ENCODE measurements at places on chromosomes 7 and 10.

DNA sequence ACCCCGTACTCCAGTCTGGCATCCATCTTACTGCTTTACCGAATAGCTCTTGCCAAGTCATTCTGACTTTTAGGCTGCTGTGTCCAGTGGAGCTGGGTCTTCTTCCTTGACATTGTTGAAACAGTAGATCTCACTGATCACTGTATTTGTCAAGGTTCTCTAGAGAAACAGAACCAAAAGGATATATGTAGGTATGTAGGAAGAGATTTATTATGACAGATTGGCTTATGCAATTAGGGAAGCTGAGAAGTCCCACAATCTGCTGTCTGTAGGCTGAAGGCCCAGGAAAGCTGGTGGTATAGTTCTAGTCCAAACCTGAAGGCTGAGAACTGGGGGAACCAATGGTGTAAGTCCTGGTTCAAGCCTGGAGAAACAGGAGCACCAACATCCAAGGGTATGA, 12.1 kb upstream of the PRRT4 start:
- DNase-seq: no peak

GRCh38 chr7:30800785-30801252, 29.6 kb downstream of the MINDY4 start:
- peak; percentile 71 for DNase-seq

GRCh38 chr10:59901470-59901869, 4.9 kb downstream of the CCDC6 start:
- no peak for DNase-seq

- DNase-seq: peak; percentile 89
Observed at GRCh38 chr7:112162142-112162766, 43.9 kb downstream of the DOCK4 start.

DNA sequence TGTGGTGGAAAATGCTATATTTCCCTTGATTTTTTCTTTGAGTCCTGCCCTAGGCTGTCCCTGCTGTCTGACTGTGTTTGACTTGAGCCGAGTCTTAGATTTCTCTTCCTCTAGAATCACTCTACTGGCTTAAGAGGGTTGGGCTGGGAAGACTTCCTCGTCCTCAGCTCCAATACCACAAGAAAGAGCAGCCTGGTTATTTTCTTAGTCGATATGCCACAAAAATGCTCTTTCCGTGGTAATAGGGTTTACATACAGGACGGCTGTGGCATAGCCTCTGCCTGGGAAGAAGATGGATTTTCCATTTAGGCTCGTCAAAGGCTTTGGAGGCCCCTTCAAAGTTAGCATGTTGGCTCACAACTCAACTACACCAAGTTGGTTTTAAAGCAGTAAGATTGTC, 212.0 kb upstream of the IGFBP3 start:
- DNase-seq: peak; percentile 43

DNA sequence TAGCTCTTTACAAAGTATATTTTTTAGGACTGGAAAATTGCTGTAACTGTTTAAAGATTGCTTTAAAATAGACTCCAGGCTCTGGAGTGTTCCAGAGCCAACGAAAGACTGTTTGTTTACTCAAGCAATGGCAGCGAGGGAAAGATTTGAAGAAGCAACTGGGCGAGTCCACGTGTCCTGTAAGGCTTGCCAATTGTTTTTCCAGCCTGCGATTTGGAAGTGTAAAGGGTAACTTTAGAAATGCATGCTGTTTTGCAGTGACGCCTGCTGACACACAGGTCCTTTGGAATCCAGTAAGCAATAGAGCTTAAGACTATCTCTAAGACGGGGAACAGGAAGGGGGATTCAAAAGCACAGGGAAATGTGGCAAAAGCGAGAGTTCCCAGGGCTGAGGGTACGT, 55.8 kb downstream of the TACC2 start:
- no peak for DNase-seq

DNA sequence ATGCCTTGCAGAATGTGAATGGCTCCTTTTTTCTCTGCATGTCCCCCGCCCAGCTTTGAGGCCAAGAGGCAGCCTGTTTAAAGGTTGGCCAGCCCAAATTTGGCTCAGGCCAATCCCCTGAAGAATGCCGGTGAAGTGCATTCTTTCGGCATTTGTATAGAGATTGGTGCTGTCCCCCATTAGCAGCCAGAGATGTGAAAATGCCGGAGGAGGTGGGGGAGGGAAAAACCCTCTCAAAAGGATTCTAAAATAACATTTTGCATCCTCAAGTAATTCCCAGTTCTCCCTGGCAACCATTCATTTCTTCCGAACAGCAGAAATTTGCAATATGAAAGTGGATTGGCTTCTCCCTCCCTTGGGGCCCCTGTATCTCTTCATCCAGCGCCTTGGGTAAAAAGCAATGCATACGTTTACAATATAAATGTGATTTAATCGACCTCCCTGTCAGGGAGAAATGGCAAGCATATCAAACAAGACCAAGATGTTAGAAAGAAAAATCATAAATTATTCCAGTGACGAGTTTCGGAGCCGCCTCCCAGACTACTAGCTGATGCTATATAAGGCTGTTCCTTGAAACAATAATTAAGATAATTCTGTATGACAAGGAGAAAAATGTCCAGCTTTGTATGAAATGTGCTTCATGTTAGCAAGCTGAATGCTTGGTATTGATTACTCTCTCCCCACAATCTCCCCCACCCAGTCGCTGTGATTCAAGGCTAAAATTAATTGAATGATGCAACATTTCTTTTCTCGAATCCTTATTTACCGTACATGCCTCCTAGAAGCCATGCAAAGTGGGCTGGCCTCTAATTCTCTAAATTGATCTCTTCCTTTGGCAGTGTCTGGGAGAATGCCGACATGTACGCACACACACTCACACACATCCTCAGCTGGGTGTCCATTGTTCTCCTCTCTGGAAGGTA, 323.7 kb downstream of the RPS24 start:
- no peak for DNase-seq

DNA sequence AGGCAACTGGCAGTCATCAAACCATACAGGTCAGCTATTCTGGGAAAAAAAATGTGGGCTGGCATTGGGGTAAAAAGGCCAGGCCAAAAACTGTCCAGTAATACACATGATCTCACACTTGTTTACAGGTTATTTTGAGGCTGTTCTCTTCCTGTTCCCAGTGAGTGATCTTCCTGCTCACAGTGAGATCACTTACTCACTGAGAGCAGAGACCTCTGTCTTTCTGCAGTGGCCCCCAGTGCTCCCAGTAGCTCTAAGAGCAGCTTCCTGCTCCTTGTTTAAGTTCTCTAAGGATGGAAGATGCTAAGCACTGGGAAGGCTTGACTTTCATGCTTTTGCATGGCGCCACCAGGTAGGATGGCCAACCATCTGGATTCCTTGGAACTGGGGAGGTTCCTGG, 93.5 kb upstream of the KIAA1217 start:
- peak; percentile 10 for DNase-seq

DNA sequence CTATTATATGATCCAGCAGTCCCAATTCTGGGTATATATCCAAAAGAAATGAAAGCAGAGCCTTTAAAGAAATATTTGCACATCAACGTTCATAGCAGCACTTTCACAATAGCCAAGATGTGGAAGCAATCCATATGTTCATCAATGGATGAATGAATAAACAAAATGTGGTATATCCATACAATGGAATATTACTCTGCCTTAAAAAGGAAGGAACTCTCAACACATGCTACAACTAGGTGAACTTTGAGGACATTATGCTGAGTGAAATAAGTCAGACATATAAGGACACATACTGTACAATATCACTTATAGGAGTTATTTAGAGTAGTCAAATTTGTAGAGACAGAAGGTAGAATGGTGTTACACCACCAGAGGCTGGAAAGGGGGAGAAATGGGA, 28.0 kb upstream of the ADRB1 start:
- no peak for DNase-seq

GRCh38 chr10:102150970-102151773, 1.0 kb upstream of the NOLC1 start:
- DNase-seq: peak; percentile 70

- no peak for DNase-seq
Observed at GRCh38 chr7:155800741-155801267, 11.5 kb downstream of the SHH start.

- DNase-seq: no peak
Observed at GRCh38 chr10:82685087-82685486, 810.1 kb downstream of the NRG3 start.

GRCh38 chr7:75981453-75982305, 12.7 kb downstream of the TMEM120A start:
- DNase-seq: no peak

DNA sequence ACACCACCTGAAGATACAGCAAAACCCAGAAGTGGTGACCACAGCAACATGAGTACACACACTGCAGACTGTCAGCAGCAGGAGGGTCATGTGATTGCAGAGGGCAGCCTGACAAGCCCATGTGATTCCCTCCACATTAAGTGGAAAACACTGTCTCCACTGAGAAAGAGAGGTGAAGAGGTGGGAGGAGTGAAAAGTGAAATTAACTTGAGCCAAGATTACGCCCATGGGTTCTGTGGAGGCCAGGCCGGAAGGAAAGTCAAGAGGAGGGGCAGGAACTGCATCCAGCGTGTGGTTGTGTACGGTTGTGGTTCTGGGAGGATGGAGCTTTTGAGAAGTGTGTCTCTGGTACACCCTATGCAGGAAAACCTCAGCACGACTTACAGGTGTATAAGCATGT, 138.5 kb downstream of the PLXNA4 start:
- no peak for DNase-seq

GRCh38 chr7:95596198-95597063, at the start of gene PDK4:
TSS of gene PDK4 (minus strand) at chr7:95596516. CDS start at chr7:95596293, 223 bp downstream.
- peak; percentile 86 for DNase-seq

Measured in amniotic epithelial cell (primary cell).